Stimulated activated naive CD4-positive, alpha-beta T cell treated with Interleukin-2 at 50 U/mL for 16 hours (primary cell): ENCODE measurements at places on chromosomes 1 and 21.

DNA sequence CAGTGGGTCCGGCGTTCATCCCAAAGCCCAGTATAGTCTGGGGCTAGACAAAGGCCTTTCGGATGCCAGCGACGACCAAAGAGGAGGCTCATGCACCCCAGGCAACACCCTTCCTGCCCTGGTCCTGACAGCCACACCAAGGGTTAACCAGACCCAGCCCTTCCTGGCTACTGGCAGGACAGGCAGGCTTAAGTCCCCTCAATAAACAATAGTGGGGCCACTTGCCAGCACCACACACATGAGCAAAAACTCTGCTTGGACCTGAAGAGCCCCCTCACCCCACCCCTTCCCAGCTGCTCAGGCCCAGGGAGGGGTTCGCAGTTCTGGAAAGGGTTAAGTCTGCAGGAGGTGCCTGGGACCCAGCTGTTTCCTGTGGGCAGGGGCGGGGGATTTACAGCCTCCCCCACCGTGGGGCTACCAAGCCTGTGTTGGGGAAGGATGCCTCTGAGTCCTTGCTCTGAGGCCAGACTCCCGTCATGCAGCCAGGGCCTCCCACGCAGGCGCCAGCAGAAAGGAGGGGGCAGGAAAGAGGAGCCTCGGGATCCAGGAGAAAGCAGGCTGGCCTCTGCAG lies 18.2 kb downstream of the PHLDA3 start:
- no peak for DNase-seq

- no peak for DNase-seq
Measured at GRCh38 chr1:18239671-18240070, 132.1 kb downstream of the IGSF21 start.

DNA sequence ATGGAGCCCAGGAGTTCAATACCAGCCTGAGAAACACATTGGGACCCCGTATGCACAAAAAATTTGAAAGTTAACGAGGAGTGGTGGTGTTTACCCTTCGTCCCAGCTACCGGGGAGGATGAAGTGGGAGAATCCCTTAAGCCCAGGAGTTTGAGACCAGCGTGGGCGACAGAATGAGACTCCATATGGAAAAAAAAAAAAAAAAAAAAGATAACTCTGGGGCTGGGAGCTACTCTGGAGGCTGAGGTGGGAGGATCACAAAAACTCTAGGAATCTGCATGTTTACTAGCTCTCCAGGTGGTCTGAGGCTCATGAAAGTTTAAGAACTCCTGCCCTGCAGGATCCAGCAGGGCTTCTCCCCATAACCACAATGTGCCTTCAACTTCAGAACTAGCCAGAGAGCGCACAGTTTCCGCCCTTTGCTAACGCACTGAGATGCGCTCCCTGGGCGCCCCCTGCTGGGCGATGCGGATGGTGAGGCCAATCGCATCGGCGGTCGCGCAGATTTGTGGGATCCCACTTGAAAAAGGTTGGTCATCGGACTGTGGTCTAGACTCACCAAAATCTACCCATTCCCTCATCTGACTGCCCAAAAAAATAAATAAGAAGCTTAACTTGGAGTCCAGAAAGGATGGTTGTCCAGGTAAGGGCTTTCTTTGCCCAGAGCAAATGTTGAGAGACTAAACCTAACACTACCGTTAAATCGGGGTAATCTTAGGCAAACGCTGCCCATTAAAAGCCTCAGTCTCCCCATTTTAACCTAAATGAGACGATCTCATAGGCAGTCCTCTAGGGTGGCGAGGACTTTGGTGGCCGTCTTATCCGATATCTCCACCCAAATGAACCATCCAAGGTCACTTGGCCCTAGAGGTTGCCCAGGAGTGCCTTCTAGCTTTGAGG lies 8.8 kb downstream of the ZNF683 start:
- DNase-seq = peak; percentile 76

DNA sequence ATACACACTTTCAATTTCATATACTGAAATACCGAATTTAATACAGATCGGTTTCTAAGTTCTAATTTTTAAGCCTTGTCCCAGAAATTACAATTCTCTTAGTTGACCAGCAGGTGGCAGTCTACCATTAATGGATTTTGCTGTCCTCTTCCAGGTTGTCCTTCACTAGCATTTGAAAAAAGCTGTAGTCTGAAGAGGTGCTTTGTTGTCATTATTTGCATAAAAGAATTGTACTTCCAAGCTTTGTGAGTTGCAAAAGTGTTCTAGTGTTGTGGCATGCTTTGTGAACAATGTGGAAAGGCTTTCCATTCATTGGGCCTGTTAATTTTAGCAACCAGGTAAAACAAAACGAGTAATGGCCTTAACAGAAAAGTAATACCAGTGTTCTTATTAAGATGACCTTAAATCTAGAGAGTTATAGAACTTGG lies 193.6 kb downstream of the RPS6KC1 start:
- DNase-seq = peak; percentile 4

GRCh38 chr1:153238527-153238926 lies 21.0 kb upstream of the LORICRIN start:
- no peak for DNase-seq

- DNase-seq = no peak
Measured at GRCh38 chr1:93989601-93990000, 80.4 kb upstream of the GCLM start.

- no peak for DNase-seq
Measured at GRCh38 chr1:247447162-247447909, 10.6 kb downstream of the OR2B11 start.

DNA sequence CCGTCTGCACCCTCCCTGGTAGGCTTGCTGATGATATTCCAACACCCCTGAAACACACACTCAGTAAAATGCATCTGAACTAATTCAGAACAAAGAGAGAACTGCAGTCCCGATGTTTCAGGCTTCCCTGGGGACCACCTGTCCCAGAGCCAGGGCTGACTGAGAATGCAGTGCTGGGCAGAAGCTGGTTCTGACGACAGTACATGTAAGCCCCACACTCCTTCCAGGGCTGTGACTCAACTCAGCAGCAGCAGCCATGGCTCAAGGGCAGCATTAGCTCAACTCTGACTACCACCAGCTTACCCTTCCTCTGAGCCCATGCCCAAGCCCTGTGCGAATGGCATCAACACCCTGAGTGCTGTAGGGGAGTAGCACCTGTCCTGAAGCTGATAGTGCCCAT lies 56.4 kb upstream of the SIPA1L2 start:
- DNase-seq = no peak

DNA sequence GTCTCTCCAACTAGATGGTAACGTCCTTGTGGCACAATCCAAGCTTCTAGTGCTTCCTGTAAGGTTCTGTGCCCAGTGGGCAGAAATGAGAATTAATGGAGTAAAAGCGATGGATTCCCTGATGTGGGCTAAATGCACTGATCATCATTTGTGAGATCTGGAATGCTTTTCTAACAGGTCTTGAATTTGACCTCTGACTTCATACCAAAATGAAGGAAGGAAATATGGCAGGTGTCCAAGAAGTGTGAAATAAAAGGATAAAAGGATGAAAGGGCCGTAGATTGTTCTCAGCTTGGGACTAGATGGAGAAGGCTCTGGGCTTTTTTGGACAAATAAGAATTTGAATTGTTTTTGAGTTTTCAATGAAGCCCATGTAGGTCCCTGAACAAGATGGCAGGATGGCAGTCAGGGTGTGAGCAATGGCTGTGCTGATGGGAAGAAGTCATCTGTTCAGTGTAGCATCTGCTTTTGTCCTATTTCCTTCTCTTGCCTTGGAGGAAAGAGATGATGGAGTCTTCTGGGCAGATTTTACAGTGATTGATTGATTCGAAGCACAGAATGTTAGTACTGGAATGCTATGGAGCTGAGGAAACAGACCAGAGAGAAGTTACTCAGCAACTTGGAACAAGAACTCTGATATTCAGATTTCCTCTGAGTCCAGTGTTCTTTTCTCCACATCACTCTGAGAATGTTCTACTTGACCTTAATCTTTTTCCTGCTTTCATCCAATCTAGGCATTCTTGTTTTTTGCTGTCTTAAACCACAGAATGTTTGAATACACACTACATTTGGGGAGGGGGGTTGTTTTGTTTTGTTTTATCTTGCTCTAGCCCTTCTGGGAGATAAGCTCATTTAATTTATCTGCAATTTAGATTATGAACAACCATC lies 286.0 kb downstream of the HLX start:
- DNase-seq = no peak

DNA sequence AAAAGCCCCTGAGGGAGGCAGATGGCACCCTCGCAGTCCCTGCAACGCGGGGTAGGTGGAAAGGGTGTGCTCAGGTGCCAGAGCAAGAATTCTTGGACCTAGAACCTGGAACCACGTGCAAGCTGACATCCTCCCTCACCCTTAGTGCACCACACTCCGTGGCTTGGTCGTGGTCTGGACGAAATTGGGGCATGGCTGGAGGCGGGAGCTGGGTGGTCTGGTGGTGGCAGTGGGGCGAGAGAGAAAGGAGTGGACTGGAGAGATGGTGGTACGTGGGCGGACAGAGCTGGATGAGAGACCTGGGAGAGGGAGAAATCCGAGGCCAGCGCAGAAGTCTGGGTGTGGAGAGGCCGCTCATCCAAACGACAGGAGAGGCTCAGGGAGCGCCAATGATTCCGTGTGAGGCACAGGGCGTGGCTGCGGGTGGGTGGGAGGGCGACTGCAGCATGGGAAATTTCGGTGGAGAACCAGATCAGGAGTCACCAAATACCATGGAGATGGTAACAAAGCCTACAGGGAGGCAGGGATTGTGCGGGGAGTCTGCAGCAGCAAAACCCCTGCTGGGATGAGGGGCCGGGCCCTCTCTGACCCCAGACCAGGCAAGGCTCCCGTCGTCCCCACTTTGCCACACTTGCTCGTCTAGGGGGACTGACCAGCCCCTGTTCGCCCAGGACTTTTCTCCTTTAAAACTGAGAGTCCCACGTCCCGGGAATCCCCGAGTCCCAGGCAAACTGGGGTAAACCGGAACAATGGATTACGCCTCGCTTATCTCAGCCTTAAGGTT lies 31.9 kb downstream of the CDCP2 start:
- DNase-seq = no peak

DNA sequence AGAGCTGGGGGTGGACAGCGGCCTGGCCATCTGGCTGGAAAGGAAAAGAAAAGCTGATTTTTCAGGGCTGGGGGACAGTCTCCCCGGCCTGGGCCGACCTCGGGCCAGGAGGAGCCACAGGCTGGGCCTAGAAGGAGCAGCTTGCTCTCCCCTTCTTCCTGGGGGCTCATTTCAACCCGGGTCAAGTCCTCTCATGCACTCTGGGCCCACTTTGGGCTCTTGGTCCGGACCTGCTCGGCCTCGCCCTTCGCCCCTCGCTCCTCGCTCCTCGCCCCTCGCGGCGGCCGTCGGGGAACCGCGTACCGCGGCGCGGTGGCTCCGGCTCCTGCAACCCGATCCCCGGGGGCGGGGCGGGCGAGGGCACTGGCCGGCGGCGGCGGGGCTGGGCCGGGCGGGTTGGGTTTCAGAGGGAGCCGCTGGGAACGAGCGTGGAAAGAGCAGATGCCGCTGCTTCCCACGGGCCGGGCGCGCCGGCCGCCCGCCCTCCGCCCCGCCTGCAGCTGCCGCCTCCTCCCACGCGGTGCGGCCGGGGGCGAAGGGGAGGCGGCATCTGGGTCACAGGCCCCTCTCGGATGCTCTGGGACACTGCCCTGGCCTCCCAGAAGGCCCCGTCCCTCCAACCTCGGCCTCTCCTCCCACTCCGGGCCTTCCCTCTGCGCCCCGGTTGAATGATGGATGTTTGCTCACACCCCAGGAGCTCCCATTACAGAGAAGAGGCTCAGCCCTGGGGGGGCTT lies 6.6 kb downstream of the HEYL start:
- no peak for DNase-seq

GRCh38 chr1:3504151-3504821 lies 49.8 kb downstream of the ARHGEF16 start:
- no peak for DNase-seq

GRCh38 chr1:221740993-221741702 lies 741 bp downstream of the DUSP10 start:
- DNase-seq = peak; percentile 42
